Cortex of kidney (tissue), 1 donor: ENCODE measurements at places on chromosomes 2 and 18.

GRCh38 chr2:10402653-10403215, 45.4 kb downstream of the ODC1 start:
- no peak for DNase-seq

GRCh38 chr2:109218792-109219126, 89.8 kb downstream of the SH3RF3 start:
- no peak for DNase-seq

DNA sequence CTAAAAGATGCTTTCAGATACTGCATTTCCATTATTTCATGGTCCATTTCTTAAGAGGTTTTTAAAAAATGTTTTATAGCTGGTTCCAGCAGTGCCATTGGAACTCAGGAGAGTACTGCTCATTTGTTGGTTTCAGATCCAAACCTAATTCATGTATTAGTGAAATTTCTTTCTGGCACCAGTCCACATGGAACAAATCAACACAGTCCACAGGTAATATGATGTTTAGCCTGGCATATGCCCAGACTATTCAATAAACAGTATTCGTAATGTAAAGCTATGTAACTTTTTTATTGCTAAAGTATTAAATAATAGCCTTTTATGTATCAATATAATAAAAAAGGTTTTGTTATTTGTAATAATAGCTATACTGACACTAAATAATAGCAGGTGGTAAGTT, 134.5 kb downstream of the BIRC6 start:
- no peak for DNase-seq

- no peak for DNase-seq
These were observed at the start of gene SPIRE1 for GRCh38 chr18:12657684-12658425. Gene SPIRE1, minus strand, starts transcription at chr18:12658107. Its CDS starts 241 bp downstream, at chr18:12657866.

DNA sequence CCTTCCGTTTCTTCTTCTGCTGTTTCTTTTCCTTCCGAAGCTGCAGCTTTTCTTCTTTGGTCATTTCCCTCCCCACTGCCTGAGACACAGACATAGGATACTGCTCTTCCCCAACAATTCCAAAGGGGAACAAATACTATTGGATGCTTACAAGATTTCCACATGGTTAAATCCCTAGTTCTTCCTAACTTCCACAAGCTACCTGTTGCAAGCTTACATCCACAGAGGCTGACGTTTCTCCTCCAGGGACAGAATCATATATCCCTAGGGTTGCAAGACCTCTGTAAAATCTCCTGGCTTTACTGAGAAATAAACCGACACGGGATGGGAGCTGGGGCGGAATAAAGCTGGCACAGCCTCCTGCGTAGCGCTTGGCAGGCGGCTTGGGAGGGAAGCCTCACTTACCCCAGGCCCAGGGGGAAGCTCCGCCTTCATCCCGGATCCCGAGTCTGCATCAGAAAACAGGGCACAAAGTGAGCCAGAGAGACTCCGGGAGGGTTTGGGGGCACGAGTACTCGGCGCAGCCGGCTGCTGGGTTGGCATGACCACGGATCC, 590 bp downstream of the EIF2B4 start:
- no peak for DNase-seq

GRCh38 chr2:8133363-8133762, 548.5 kb upstream of the ID2 start:
- DNase-seq: no peak

GRCh38 chr2:3127710-3128109, 249.9 kb downstream of the EIPR1 start:
- no peak for DNase-seq
